ENCODE measurements at places on chromosomes 12 and 14. TPM values are rescaled to one million over a fixed set of nuclear protein-coding genes. Genes with fewer than 3 reads are reported as not detected.

The SSPN gene
- not detected for total RNA-seq

The ATL1 gene
- 0.81 TPM for total RNA-seq

The CARMIL3 gene
- total RNA-seq = 0.63 TPM

The RPL10L gene
- not detected for total RNA-seq

The DLGAP5 gene
- total RNA-seq = 75.4 TPM
